ENCODE measurements at places on chromosomes 7 and 10.
A peak's percentile ranks its signal among the peaks of the same experiment; 100 is the strongest.

- no peak for DNase-seq
These were observed 138.5 kb downstream of the ARID5B start for GRCh38 chr10:62039954-62040353.

DNA sequence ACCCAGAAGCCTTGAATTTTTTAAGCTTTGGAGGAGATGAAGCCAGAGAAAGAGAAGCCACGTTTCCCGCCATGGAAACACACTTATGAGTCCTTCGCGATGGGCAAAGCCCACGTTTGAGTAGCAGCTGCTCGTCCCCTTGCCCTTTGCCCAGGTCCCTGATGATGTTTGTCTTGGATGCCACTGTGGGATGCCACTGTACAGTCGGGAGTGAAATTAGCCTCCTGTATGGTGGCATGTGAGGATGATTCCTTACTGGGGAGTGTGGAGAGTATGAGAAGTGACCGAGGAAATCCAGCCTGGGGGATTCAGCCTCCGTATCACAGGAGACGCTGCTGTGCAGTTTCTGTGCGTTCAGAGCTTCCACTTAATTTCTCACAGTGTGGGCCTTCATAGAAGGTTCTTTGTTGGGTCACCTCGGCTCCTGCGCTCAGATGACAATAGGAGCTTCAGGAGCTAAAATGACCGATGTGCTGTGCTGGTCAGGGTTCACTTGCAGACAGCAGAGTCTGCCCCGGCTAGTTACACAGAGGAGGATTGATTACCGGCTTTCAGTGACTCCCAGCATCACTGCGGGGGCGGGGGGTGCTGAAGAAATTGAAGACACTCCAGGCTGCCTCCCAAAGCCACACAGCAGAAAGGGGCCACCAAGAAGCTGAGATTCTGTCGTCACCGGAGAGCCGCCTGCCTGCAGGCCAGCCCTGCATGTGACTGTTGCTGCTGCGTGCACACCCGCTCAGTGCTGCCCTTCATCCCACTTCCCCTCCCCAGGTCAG is 122.1 kb upstream of the SFMBT2 start:
- DNase-seq: no peak

- DNase-seq: no peak
These were observed 697.0 kb downstream of the SORCS1 start for GRCh38 chr10:106467506-106467905.

GRCh38 chr7:101258243-101258731 is 13.4 kb upstream of the FIS1 start:
- no peak for DNase-seq

DNA sequence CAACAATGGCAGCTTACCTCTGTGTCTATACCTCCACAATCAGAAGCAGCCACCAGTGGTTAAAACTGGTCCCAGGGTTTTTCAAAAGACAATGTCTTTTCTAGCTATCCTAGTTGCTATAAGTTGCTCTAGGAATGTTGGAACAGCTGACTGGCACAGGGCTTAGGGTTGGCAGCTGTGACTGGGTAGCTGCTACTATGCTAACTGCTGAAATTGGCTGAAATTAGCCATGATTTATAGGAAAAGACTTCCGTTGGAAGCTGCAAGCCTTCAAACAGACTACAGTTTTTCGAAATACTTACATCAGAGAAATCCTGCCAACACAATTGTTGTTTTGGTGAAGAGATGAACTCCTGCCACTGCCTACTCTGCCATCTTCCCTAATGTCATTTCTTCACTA is 102.3 kb downstream of the MKX start:
- no peak for DNase-seq

DNA sequence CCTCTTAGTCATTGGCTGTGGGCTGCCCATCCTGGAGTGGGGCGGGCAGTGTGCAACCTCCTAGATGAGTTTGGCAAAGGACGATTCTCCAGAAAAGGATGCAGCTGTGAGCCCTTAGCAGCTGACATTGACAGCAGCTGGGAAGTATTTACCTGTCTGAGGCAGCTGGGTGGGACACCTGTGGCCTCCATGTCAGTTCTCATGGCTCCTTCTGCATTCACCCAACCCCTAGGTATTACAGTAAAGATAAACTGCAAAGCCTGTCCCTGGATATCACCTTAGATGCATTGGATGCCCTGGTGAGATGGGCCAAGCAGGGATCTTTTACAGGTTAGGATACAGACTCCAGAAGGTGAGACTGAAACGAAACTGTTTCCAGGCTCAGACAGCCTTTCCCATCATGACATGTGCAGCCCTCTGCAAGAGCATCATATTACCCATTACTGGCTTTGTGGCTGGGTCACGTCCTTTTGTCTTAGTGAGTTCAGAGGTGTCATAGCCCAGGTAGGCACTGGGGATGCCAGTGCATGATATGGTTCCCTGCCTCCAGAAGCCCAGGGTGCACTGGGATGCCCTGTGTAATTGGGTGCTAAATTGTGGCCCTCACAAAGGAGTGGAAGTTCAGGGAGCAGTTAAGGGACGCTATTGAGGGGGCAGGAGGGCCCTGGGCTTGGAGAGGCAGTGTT is 28.9 kb downstream of the MINDY4 start:
- no peak for DNase-seq

DNA sequence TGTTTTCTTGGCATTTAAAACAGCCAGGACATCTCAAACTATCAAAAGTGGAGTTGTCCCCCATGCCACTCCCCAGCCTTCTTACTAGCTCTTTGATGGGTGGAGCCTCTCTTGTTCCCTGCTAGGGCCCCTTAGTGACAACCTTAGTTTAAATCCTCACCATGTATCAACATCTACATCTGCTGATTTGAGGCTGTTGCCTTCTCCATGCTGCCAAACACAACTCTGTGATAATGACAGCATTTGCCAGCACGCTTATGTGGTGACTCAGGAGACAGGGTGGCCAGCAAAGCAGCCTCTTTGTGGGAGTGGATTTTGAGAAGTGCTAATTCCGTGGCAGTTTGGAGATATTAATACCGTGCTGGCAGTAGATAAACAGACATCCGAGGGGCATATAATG is 145.4 kb downstream of the LRRC4 start:
- DNase-seq: peak; percentile 96

GRCh38 chr7:88922944-88923343 is 127.4 kb upstream of the TEX47 start:
- peak; percentile 0 for DNase-seq

DNA sequence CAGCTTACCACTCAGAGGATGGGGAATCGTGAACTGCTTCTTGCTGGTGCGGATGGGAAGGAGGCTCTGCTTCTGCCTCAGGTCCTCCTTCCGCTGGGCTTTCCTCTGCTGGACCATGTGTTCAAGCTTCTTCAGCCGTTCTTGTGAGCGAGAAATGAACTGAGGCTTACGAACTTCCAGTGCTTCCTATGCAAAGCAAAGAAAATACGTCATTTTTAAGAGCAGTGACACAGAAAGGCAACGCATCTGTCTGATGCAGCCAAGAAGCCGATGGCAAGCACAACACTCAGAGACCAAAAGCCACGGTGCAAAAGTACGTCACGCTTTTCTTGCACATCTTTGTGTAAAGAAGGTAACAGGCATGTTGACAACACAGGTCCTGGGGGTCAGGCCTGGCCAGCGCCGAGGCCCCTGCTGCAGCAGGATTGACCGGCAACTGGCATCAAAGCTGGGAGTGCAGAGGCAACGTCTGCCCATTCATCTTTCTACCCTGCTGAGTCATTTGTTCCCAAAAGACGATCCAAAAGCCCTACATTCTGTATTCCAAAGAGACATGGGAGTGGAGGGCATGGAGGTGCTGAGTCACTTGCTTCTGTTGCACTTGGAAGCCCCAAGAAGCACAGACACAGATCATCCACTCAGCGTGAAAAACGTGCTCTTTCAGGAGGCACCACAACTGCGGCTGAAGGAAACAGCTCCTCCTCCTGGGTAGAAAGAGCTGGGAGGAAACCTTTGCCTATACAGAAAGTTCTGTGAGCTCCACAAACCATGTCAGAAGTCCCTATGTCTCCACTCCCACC is 71.0 kb upstream of the ADAM12 start:
- no peak for DNase-seq

GRCh38 chr10:77072836-77073662 is 564.6 kb downstream of the KCNMA1 start:
- DNase-seq: no peak

DNA sequence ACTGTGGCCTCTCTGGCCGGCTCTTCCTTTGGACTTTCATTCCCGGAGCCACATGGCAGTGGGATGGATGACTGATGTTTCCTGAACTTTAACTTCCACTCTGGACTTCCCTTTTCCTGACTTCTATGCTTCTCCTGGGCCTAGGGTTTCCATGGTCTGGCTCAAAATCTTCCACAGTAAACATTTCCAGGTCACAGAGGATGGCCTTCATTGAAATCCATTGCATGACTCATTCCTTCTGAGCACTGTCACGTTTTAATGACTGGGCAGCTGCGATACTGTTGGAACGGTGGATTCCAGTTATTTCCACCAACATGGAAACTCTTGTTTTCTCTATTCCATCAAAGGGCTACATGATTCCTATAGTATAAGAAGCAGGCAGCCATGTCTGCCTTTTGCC is 24.4 kb upstream of the ZNF273 start:
- no peak for DNase-seq

GRCh38 chr10:34739915-34740314 is 75.2 kb downstream of the PARD3 start:
- DNase-seq: no peak

DNA sequence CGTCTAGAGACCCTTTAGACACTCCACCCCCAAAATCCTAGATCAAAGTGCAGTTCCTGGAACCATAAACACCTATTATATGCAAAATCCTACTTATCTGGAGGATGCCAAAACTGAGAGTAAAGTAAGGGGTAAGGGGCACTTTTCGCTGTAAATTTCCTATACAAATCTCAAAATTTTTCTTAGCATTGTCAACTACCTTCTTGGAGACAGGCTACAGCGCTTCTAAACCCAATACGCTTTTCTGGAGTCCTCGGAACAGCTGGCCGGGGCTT is 10.4 kb downstream of the TWIST1 start:
- DNase-seq: no peak

GRCh38 chr10:124624895-124625294 is 119.3 kb downstream of the FAM53B start:
- DNase-seq: no peak

DNA sequence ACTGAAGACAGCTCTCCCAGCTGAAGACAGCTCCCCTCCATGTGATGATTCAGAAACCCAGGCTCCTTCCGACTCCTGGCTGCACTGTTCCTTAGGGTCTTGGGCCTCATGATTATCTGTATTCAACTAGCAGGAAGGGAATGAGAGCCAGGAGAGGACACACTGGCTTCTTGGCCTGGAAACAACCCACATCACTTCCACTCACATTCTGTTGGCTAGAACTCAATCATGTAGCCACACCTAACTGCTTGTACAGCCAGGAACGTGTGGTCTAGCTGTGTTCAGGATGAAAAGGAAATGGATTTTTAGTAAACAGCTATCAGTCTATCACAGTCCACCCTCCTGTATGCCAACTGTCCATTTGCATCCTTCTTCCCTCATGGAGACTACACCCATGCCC is 30.5 kb upstream of the XPNPEP1 start:
- no peak for DNase-seq

DNA sequence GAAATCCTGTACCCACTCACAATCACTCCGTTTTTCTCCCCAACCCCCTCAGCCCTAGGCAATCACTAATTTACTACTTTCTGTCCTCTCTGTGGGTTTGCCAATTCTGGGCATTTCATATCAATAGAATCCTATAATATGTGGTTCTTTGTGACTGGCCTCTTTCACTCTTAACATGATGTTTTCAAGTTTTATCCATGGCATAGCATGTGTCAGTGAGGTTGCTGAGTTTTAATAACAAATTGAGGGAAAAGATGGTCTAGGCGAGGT is 11.9 kb downstream of the PLAU start:
- no peak for DNase-seq

GRCh38 chr7:146826329-146826728 is 709.7 kb downstream of the CNTNAP2 start:
- no peak for DNase-seq

DNA sequence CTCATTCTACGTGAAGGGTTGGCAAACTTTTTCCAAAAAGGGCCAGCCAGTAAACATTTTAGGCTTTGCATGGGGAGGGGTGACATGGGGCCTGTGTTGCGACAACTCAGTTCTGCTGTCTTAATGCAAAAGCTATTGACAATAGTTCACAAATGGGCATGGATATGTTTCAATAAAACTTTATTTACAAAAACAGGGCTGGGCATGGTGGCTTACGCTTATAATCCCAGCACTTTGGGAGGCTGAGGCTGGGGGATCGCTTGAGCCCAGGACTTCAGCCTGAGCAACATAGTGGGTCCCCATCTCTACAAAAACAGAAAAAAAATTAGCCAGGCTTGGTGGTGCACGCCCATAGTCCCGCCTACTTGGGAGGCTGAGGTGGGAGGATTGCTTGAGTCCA is 141.1 kb downstream of the SVIL start:
- no peak for DNase-seq

- no peak for DNase-seq
These were observed 73.6 kb upstream of the PDZD8 start for GRCh38 chr10:117448802-117449201.

GRCh38 chr10:112842832-112843360 is 107.2 kb upstream of the TCF7L2 start:
- DNase-seq: peak; percentile 49

GRCh38 chr7:111175908-111176441 is 85.0 kb downstream of the LRRN3 start:
- DNase-seq: no peak

GRCh38 chr10:56370217-56371113 is 9.4 kb upstream of the ZWINT start:
- peak; percentile 51 for DNase-seq

DNA sequence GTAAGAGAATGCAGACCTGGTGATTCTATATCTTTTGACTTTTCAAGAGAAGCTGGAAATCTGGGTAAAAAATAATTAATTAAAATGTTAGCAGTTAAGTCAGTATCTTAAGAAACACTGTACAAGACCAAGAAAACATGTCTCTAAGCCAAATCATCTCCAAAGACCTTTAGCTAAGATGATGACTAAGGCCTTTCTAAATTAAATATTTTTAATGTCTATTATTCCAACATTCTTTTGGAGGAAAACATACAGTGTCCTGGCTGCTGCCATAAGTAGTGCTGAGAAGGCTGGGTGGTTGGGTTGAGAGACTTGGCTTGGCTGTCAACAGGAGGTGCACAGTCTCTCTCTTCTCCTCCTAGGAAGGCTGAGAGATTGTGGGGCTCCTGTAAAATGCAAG is 20.3 kb downstream of the STARD3NL start:
- DNase-seq: no peak

GRCh38 chr10:33022090-33022489 is 64.1 kb upstream of the ITGB1 start:
- DNase-seq: no peak

GRCh38 chr7:151416941-151417315 is 7.1 kb upstream of the WDR86 start:
- DNase-seq: no peak

DNA sequence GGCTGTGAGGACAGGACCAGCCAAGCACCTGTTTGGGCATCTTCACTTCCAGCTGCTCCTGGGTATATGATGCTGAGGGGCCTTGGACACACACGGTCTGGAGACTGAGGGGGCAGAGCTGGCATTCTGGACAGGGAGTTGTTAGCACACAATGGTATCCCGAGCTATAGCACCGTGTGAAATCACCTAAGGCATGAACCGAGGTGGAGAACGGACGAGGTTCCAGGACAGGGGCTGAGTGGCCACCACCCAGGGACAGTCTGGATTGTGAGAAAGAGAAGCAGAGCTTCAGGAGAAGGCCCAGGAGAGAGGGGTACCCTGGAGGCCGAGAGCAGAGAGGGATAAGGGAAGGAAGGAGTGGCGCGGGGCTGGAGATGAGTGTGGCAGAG is 571.8 kb downstream of the TCERG1L start:
- DNase-seq: no peak

- peak; percentile 77 for DNase-seq
These were observed 24.6 kb upstream of the INMT start for GRCh38 chr7:30727061-30727945.

- DNase-seq: no peak
These were observed 82.4 kb upstream of the SLC13A1 start for GRCh38 chr7:123282181-123282580.
